SJCRH30 (cell line): ENCODE measurements at places on chromosomes 3 and 15.
A peak's percentile ranks its signal among the peaks of the same experiment; 100 is the strongest.

GRCh38 chr3:3196148-3196861 is 16.8 kb upstream of the CRBN start:
- DNase-seq: peak; percentile 44

- DNase-seq: no peak
Measured at GRCh38 chr15:101702077-101702476, 22.2 kb downstream of the TARS3 start.

DNA sequence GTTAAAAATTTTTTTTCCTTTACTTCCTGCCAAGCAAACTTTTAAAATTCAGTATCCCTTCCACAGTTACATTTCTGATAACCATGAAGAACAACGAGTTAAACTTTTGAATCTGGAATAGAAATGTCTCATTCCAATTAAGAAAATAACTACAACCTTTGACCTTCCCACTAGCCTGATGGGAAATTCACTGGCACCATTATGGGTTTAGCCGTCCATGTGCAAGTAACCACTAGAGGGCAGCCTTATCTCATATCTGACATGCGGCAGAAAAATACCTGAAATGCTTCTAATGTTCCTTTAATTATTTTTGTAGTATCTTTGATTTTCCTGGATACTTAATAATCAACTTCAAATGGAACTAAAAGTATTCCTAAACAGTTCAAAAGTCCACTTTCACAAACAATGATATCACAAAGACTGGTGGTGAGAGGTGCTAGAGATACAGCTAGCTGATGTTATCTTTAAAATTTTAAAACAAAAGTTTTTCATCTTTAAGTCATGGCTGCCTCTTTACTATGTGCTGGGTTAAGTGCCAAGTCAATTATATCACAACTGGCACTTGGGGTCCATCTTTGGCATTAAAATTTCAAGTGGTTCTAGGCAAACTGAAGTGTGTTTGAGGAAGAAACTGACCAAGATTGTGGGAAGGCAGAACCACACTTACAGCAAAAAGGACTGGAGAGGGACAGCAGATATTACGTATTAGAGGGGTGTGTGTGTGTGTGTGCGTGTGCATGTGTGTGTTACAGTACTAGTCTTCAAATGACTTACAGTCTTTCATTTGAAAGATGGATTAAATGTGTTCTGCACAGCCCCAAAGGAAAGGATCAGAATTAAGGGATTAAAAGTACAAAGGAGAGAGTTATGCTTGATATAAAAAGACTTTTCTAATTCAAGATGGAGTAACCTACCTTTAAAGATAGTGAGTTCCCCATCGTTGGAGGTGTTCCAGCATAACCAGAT is 107.1 kb upstream of the ICE2 start:
- DNase-seq: peak; percentile 61

DNA sequence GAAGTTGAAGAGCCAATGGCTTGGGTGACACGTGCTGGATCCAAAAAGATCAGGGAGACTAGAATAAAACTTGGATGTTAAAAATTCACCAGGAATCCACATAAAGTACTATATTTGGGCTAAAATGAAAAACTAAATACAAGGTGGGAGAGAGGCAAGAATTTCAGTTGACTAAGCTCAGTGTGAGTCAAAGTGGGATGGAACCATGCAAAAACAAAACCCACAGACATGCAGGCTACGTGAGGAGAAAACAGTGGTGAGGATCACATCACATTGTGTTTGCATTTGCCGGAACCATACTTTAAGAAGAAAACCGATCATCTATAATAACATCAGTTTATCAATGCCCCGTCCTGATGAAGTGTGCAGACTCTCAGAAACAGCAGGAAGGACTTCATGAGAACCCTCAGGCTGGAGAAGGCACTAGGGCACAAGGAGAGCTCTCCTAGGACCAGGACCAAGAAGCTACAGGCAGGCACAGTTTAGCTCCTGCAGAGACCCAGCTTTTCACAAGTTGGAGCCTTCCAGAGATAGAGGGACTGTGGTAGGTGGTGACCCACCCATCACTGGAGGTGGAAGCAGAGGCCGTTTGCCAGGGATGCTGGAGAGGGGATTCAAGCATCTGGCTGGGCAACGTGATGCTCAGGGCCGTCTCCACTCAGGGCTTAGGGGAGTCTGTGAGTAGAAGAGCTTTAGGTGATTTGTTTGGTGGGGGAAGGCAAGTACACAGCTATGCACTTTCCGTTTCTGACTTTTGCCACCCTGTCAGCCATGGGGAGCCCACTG is 29.0 kb upstream of the NR2E3 start:
- DNase-seq: no peak

DNA sequence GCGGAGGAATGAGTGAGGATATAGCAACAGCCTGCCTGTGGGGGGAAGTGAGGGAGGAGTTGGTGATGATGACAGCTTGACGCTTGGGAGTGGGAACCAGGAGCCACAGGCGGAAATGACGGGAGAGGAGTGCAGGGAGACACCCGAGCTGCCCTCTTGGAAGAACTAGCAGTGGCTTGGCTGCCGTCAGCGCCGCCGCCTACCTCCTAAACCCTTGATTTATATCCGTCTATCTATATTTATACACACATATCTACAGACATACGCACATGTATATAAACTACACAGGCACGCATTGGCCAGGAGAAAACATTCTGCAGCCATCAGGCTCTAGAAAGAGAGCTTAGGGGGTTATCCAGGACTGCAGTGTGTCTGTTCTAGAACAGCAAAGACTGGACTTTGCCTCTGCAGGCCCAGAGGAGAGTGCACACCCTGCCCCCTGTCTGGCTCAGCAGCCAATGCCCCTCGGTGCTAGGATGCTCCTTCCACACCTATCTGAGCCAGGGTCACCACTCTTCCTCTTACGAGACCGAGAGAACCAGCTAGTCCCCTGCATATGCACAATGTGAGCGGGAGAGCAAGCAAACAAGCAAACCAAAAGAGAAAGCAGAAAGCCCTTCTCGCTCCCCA is 45.3 kb upstream of the MAGEF1 start:
- DNase-seq: peak; percentile 69

- peak; percentile 34 for DNase-seq
Measured at GRCh38 chr3:150607267-150608065, 4.3 kb downstream of the SELENOT start.

GRCh38 chr3:122104515-122105194 is 49.5 kb downstream of the CD86 start:
- no peak for DNase-seq

DNA sequence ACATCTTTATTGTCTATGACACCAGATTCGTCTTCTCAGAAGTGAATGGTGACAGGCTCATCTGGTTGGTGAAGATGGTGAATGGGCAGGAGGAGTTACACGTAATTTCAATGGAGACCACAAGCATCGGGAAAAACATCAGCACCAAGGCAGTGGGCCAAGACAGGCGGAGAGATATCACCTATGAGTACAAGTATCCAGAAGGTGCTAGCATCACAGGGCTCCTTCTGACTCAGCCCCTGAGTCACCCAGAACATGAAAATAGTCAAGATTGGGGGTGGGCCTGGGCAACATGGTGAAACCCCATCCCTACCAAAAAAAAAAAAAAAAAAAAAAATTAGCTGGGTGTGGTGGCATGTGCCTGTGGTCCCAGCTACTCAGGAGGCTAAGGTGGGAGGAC is 32.6 kb downstream of the TGM4 start:
- DNase-seq: no peak
